EL (cell line): ENCODE measurements at places on chromosomes 5 and 9.

DNA sequence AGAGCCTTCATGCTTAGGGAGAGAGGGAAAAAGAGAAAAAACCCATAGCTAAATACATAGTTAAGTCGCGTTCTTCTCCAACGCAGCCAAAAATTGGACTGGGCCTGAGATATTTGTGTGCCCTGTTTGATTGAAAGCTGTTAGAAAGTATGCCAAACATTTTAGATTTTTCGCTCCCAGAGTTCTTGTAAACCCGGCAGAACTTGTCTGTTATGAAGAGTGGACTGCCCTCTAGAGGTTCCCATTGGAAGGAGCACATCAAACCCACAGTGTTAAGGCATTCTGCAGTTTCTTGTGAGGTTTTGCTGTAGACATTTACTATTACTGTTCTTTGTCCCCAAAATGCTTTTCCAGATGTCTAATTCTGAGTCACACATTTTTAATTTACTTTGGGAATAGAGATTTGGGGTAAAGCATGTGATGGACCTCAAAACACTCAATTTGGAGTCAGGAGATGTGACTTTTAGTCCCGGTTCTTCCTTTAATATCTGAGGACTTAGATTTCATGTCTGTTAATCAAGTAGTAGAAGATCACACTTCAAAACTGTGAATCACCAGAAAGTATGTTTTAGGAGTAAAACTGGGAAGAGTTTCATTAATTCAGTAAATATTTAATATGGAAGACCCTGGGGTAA, 96.6 kb downstream of the PCSK1 start:
- DNase-seq: peak; percentile 87

DNA sequence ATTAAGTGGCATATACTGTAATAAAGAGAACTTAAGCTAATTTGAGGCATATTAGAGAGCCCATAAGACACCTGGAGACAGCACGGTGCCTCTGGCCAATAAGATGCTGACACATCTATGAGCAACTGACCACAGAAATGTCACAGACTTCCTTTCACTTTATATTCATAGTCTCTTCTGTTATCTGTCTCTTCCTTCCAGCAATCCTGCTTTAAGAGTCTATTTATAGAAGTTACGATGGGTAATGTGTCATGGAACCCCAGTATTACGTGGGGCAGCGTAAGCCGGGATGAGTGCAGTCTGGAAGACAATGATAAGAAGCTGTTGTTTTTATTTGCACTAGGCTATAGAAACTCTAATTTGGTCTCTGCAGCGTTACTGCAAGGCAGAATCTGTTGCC, 136.8 kb downstream of the CFAP90 start:
- no peak for DNase-seq

GRCh38 chr9:86807367-86807976, 139.8 kb downstream of the GAS1 start:
- DNase-seq: no peak

- DNase-seq: no peak
Observed at GRCh38 chr5:82765765-82766164, 311.4 kb downstream of the TMEM167A start.

DNA sequence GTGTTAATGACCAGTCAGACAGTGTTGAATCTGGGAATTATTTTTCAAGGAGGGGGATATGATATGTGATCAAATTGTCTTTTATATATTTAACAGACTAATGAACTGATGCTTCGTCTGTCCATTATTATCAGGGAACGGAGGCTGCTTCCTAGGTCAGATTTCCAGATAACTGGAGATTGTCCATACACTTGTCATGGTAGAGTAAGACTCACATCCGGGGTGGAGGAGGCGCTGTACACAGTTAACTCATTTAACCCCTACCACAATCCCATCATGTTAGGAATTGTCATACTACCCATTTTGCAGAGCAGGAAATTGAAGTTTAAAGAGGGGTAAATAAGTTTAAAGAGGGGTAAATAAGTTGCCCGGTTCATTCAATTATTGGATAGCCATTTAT, 55.9 kb downstream of the ARHGAP26 start:
- DNase-seq: no peak
